ENCODE measurements at places on chromosomes 11 and 22.

DNA sequence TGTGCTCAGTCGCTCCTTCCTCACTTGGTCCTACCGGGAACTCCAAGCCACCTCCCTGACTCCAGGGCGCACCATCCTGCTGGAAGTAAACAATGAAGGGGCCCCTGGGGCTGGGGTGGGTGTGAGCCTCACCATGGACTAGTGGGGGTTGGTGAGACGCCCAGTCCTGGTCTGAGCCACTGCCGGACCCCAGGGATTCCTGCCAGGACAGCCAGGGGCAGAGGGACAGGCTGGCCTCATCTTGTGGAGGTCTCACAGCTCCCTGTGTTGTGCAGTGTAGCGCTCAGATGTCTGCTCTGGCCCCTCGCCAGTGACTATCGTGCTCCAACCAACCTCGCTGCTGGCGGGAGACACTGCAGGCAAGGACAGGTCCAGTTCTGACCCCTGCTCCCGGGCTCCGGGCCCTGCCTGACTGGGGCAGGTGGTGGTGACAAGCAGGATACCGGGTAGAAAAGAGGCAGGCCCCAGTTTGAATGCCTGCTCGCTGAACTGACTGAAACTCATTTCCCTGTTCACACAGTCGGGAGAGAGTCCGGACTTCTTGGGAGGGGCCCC, 1021.4 kb downstream of the BRD1 start:
- no peak for DNase-seq

- DNase-seq = no peak
Observed at GRCh38 chr11:39910087-39910486, 1549.4 kb downstream of the LRRC4C start.

GRCh38 chr11:613369-613968, 2.3 kb downstream of the IRF7 start:
- DNase-seq = no peak

DNA sequence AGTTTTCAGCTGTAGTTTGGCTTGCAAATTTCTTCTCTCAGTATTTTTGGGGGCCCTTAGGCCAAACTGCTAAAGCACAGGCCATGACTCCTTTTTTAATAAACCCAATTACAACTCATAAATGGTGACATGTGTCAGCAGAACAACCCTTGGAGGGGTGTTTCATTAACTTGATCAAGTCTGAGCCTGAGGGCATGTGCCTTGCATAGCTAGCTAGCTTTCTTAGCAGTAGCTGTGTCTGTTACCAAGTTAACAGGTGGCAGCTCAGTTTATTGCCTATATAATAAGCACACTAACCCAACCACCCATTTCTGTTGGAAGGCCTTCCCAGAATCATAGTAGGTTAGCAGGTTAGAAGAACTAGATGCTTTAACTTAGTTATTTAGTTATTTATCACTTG, 950.3 kb upstream of the CCDC90B start:
- no peak for DNase-seq

DNA sequence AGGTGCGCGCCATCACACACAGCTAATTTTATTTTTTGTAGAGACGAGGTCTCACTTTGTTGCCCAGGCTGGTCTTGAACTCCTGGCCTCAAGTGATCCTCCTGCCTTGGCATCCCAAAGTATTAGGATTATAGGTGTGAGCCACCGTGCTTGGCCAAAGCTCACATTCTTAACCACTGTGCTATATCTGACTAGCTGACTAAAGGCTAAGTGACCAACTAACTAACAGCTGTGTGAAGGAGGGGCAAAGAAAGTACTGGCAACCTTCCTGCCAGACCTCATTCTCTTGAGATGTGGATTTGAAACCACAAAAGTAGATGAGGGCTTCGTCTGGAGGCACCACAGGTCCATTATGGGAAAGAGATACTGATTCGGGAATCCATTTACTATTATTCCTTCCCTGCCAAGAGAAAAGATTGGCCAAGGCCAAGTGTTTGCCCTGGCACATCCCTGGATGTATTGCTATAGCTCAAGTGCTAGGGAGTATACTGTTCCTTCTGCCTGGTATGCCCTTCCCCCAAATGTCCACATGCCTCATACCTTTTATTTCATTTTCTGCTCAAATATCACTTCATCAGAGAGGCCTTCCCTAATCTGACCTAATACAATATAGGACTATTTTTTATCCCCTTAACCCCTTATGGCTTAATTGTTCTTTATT, 52.7 kb upstream of the RRM1 start:
- DNase-seq = no peak

DNA sequence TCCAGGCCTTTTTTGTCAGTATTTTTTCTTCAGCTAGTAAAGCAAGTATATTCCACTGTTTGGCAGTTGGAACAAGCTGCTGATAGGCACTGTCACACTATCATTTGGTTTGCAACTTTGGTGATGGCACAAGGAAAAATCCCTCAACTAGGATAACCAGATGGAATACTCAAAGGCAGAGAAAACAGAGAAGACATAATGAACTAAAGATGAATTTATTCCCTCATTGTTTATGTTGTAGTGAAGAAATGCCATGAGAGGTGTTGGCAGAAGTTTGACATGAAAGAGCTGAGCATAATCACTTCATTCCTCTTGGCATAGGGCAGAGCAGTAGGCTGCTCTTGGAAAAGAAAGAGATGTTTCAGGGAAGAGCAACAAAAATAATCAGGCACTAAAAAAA, 39.9 kb downstream of the FSHB start:
- no peak for DNase-seq

DNA sequence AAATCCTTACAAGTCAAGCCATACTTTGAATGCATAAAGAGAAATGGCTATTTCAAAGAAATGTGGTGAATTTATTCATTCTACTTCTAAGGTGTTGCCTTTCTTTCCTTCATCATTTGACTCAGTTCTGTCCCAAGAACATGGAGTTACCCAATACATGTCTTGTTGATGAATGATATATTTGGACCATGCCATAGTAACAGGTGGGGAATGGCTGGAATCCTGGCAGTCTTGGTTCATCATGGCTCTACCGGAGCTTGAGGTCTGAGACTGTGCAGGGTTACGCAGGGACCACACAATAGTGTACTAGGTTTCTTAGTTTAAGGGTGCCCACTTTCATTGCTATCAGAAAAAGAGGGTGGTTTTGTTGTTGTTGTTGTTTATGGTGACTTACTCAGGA, 40.3 kb upstream of the MPEG1 start:
- no peak for DNase-seq

DNA sequence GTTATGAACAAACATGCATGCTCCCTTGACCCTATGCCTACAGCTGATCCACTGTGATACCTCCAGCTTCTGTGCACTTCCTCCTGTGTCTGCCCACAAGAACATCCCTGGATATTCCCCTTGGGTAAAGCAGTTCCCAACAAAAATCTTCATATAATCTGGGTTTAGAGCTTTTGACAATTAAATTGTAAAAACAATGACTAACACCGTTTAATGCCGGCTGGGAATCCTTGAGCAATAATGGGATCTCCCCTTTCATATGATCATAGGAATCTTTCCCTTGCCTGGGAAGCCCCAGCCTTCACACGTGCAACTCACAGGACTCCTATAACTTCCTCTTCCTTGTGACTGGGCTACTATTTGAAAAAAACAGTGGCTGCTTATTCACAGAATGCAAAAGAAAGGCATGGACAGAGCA, 6.3 kb upstream of the ZC3H12C start:
- DNase-seq = peak; percentile 68

GRCh38 chr11:55942785-55943392, 6.7 kb upstream of the OR5I1 start:
- peak; percentile 22 for DNase-seq
